ENCODE measurements at places on chromosomes 5 and 9.

- DNase-seq = no peak
These were observed 34.1 kb upstream of the PCA3 start for GRCh38 chr9:76729980-76730737.

GRCh38 chr5:17118631-17119030, 98.8 kb upstream of the BASP1 start:
- peak; percentile 53 for DNase-seq

DNA sequence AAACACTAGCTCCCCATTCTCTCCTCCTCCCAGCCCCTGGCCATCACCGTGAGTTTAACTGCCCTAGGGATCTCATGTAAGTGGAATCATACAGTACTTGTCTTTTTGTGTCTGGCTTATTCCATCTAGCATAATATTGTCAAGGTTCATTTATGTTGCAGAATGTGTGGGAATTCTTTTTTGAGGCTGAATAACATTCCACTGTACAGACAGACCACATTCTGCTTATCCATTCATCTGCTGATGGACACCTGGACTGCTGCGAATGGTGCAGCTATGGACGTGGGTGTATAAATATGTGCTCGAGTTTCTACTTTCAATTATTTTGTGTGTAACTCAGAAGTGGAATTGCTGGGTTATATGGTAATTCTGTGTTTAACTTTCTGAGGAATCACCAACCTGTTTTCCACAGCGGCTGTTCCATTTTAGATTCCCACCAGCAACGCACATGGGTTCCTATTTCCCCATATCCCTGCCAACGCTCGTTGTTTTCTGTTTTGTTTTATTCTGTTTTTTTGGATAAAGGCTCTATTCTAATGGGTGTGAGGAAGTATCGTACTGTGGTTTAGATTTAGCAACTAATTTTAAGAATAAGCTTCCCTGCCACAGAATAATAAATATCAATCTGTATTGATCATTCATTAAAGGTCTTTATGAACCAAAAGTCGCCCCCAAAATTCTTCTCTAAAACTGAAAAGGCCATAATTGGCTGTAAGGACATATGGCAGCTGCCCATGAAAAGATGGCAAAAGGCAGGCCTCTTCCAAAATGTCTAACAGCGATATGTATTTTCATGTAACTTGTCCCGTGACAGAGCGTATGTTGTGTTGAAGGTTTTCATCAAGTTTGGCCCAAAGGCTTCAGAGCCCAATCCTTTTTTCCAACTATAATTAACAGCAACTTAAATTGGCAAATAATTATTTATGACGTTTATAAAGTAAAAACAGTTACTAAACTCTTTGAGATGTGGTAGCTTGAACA, 70.3 kb downstream of the DAP start:
- DNase-seq = no peak

DNA sequence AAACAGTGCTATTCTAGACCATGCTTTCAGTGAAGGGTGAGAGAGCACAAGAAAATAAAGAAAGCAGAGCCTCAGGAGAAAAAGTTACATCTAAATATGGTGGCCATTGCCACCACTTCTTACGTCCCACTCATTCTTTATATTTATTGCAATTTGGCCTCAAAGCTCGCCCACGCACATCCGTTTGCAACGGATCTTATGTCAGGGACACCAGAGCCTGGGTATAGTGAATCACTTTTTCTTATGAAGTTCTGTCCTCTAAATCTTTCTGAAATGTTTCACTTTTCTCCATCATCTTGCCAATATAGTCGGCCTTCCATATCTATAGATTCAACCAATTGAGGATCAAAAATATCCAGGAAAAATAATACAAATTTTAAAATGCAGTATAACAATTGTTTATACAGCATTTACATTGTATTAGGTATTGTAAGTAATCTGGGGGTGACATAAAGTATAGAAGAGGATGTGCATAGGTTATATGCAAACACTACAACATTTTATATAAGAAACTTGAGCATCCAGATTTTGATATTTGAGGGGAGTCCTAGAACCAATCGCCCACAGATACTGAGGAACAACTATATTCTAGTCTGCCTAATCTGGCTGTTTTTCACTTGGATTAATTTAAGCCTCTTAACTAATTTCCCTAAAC, 35.2 kb downstream of the GOLPH3 start:
- DNase-seq = no peak

DNA sequence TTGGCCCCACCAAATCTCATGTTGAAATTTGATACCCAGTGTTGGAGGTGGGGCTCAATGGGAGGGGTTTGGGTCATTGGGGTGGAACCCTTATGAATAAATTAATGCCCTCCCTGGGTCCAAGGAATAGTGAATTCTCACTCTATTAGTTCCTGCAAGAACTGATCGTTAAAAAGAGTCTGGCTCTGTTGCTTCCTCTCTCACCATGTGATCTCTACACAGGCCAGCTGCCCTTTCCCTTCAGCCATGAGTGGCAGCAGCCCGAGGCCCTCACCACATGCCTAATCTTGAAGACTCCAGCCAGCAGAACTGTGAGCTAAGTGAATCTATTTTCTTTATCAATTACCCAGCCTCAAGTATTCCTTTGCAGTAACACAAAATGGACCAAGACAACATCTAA, 106.0 kb downstream of the CAAP1 start:
- no peak for DNase-seq

GRCh38 chr9:110812886-110813285, 144.3 kb downstream of the MUSK start:
- no peak for DNase-seq

- no peak for DNase-seq
These were observed 478.6 kb upstream of the C9orf72 start for GRCh38 chr9:28051559-28052503.

GRCh38 chr5:124628721-124629596, 117.5 kb downstream of the ZNF608 start:
- DNase-seq = no peak

- no peak for DNase-seq
These were observed 207.1 kb downstream of the ICE1 start for GRCh38 chr5:5629607-5629978.

- no peak for DNase-seq
These were observed 224.3 kb upstream of the MAP3K1 start for GRCh38 chr5:56591081-56591480.

DNA sequence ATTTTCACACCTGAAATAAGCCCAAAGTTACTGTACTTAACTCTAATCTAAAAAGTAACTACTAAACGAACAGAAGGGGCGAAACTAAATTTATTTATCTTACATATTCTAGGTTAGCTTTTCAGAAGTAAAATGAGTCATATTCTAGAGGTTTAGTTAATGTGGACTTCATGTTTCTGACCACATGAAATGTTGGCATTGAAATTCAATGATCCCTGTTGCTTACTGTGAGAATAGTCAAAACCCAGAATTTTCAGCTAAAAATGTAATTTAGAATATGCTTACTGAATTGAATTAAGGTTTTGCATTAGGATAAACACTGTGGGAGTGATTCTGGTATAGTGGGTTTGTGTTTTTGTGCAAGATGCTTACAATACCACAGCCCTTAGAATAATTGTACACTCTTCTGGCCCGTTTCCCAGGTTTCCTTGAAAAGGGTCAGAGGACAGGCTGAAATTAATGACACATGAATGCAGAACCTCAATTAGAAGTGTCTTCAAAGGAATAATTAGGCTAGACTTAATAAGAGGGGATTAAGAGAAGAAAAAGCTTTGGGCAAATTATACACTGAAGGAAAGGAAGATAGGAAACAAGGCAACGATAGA, 1.4 kb upstream of the SNX18 start:
- no peak for DNase-seq

DNA sequence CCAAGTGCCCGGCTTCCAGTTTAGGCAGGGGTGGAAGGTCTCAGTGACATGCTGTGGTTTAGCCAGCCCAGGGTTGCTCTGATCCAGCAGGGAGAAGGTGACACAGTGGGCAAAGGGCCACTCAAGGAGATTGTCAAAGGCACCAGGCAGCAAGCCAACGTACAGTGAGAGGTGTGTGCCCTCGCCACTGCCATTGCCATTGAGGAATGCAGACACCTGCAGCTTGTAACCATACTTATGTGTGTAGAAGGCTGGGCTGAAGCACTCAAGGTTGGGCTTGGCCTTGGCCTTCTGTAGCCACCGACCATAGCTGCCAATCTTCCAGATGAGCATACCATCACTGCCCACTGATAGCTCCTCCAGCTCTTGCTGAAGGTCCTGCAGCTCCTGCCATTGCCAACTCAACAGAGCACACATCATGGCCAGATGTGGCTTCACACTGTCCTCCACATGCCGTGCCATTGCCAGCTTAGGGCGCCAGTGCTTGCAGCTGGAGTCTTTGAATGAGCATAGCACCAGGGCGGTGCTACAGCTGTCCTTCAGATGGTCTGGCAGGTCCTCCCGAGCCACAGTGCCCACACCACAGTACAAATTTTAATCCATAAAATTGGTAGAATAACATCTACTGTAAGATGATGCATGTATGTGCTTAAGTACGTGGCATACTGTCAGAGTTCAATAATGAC, 59.7 kb upstream of the HMHB1 start:
- no peak for DNase-seq

DNA sequence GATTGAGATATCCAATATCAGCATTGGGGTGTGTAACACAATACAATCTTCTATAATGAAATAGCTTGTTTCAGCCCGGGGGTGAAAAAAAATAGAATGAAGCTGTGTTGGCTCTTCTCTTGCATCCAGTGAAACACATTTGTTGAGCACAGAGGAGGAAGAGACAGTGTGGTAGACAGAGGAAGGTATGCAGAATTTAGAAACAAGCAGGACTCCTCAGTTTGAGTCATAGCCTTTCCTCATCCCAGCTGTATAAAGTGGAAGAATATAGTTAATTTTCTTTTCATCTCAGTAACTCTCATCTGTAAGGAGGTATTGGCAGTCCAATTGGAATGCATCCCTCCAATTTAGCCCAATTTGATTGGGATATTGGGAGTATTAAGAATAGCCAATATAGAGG, 302.2 kb upstream of the VLDLR start:
- no peak for DNase-seq

GRCh38 chr9:88628114-88628513, 93.1 kb downstream of the NXNL2 start:
- no peak for DNase-seq

- no peak for DNase-seq
These were observed 110.1 kb upstream of the MAP3K1 start for GRCh38 chr5:56705217-56705616.

DNA sequence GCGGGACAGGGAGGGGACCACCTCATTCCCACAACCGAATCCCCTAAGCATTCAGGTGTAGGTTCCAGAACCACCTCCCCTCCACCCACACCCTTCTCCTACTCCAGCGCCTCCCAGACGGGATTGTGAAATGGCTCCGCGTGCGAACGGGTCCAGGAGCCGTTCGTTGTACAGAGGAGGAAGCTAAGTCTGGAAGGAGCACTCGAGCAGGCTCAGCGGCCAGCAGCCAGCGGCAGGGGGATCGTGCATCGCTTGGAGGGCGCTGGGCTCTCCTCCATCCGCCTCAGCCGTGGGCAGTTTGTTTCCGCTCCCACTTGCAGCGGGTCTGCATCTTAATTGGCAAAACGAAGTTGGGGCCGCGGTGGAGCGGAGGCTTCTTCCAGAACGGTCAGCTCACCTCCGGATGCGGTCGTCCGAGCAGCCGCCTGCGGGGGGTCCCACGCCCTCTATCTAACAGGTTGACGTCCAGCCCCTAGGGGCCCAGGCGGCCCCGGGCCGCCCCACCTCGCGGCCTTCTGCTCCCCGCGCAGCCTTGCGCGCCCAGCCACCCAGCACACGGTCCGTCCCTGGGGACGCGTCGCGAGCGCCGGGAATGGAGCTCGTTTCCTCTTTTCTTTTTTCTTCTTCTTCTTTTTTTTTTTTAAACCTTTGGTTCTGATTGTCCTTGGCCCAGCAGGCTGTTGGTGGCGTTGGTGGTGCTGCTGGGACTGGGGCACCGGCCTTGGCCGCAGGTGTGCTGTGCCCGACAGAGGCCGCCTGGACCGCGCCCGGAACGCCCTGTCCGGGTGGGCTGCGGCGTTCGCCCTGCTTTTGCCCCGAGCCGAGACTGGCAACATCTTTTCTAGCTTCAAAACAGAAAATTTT, 3.9 kb upstream of the BARX1 start:
- no peak for DNase-seq

GRCh38 chr9:137156567-137157375, 13.1 kb downstream of the LRRC26 start:
- no peak for DNase-seq

GRCh38 chr9:74447451-74448193, 49.5 kb upstream of the RORB start:
- DNase-seq = no peak

- no peak for DNase-seq
These were observed 2.0 kb downstream of the FBXL17 start for GRCh38 chr5:108379722-108380530.

GRCh38 chr5:142057697-142058056, 44.9 kb upstream of the GNPDA1 start:
- no peak for DNase-seq

DNA sequence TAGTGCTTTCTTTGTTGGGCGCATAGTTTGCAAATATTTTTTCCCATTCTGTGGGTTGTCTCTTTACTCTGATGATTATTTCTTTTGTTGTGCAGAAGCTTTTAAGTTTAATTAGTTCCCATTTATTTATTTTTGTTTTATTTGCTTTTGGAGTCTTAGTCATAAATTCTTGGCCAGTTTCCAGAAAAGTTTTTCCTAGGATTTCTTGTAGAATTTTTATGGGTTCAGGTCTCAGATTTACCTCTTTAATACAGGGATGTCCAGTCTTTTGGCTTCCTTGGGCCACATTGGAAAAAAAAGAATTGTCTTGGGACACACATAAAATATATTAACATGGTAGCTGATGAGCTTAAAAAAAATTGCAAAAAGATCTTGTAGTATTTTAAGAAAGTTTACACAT, 122.0 kb downstream of the WDR70 start:
- DNase-seq = no peak

DNA sequence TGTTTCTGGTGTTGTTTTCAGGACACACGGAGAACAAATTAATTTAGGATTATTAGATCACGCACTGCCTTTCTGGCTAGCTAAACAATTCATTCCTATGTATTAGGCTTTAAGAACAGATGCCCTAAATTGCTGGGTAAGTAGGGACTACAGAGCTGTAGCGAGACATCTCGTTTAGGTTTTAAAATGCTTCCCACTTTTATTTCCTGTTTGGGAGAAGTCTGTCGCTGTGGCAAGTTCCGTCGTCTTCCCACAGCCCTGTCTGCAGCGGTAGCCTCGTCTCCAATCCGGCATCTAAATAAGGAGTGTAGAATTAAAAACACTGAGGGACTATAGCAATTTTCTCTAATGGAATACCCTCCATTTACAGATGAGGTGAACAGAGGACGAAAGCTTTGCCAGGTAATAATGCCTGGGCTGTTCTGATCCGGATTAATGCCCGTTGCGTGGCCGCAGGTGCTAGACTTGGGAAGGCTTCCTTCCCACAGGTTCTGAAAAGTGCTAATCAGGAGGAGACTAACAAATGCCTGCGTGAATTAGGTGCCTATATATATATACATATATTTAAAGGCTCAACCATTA, 1.3 kb upstream of the TRIM36 start:
- no peak for DNase-seq

DNA sequence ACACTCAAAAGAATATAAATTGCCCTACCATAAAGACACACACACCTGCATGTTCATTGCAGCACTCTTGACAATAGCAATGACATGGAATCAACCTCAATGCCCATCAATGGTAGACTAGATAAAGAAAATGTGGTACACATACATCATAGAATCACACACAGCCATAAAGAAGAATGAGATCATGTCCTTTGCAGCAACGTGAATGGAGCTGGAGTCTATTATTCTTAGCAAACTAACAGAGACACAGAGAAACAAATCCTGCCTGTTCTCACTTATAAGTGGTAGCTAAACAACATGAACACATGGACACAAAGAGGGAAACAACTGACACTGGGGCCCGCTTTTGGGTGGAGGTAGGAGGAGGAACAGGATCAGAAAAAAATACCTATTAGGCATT, 2062.2 kb upstream of the CDH6 start:
- no peak for DNase-seq

- DNase-seq = no peak
These were observed 249.8 kb upstream of the ZNF608 start for GRCh38 chr5:124996023-124996763.

Measured in putamen (tissue), 1 donor.